ENCODE measurements at places on chromosomes 4 and X. TPM values are rescaled to one million over a fixed set of nuclear protein-coding genes. Genes with fewer than 3 reads are reported as not detected.

SMIM31 gene
- 0.56 TPM for total RNA-seq

MAPK10 gene
- total RNA-seq: 0.83 TPM

BEND4 gene
- total RNA-seq: not detected

SOWAHB gene
- not detected for total RNA-seq

GRCh38 chr4:95506264-95506663, 42.5 kb downstream of the UNC5C start:
- no peak for DNase-seq

DNA sequence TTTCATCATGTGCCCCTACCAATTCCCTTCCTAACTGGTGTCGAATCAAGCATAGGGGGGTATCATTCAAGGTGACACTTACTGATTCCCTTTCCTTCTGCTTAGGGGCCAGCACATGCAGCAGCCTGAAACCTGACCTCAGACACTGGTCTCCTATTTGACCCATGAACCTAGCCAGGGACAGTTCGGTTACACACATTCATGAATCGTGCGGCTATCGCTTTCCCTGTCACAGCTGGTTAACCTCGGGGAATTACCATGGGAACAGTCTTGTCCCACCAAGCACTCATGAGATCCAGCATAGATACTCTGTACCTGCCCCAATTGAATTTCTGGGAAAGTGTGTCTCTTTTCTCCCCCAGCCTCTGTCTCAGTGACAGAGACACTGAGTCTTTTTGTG, 140.4 kb downstream of the ZNF674 start:
- DNase-seq: no peak

DNA sequence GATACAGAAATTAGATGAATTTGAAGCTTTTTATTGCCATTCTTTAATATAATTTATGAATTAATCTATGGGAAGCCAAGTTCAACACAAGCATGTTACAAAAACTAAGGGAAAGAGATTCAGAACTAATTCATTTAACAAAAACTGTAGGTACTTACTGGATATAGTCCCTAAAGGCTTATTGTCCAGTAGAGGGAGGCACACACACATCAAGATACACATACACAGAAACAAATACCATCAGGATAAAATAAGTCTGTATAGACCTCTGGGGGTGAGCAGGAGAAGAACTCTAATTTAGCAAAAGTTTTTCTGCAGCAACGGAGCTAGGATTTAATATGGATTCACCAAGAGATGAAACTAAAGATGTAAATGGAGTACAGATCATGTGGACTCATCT, 83.0 kb upstream of the IL13RA1 start:
- DNase-seq: peak; percentile 67

DNA sequence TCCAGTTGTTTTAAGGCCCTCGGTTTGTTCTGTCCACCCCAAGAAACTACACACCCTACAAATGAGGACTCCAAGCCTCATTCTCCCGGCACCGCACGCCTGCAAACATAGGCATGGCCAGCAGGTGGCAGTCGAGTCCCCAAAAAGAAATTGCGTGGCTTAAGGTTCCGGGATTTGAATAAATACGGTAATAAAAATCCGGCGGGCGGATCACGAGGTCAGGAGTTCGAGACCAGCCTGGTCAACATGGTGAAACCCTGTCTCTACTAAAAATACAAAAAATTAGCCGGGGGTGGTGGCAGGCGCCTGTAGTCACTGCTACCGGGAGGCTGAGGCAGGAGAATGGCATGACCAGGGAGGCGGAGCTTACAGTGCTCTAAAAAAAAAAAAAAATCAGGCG, 21.8 kb upstream of the CSF2RA start:
- peak; percentile 69 for DNase-seq

- peak; percentile 66 for DNase-seq
Observed at GRCh38 chr4:88706574-88706973, 8.9 kb upstream of the NAP1L5 start.

- no peak for DNase-seq
Observed at GRCh38 chr4:123545667-123546572, 149.3 kb downstream of the SPRY1 start.
